ENCODE measurements at places on chromosomes 6 and 20.

GRCh38 chr6:132959639-132960326 lies 145.4 kb downstream of the RPS12 start:
- DNase-seq, result no peak

DNA sequence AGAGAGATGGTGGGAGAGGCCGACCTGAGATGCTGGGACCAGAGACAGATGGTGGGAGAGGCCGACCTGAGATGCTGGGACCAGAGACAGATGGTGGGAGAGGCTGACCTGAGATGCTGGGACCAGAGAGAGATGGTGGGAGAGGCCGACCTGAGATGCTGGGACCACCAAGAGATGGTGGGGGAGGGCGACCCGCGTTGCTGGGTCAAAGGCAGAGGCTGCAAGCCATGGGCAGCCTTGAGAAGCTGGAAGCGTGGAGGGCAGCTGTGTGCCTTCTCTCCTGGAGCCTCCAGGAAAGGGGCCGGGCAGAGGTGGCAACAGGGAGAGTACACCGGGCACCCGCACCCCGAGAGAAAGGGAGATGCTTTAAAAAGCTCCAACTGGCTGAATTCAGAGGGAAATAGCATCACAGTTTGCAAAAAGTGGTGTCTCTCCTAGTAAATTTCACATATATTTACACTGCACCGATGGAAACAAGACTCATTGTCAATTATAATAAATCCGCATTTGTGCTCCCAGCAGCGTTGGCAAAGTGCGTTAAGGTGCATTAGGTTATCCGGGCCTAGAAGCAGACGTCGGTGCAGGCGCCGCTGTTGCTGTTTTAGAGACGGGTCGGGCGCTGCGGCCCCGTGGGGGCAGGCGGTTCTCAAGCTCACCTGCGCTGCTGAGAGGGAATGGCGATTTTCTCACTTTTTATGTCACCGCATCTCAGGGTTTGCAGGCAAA lies 132.4 kb downstream of the DLL1 start:
- DNase-seq, result no peak

DNA sequence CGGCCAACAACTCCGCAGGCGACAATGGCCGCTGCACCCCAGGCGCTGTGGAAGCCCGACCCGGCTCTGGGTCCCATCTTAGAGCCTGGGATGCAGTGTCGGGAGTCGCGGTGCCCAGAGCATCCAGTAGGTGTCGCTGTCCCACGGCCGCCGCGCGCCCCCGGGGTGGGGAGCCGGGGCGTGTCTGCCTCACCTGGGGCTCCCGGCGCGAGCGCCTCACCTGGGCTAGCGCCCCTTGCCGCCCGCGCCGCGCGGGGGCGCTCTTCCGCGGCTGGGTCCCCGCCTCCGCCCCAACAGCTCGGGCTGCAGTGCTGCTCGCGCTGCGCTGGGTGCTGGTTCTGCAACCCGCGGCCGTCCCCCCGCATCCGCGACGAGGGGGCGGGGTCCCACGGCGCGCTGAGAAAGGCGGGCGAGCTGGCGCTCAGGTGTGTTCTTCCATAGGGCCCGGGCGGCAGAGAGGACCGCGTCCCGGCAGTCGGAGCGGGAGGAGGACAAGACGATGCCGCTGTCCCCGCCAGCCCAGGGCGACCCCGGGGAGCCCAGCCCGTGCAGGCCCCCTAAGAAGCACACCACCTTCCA lies at the start of gene CRYBG1:
Gene CRYBG1 (plus strand): TSS at position 308 of the 579 bp plus-strand sequence. CDS start 192 bp downstream, at position 500.
- DNase-seq, result peak; percentile 84

DNA sequence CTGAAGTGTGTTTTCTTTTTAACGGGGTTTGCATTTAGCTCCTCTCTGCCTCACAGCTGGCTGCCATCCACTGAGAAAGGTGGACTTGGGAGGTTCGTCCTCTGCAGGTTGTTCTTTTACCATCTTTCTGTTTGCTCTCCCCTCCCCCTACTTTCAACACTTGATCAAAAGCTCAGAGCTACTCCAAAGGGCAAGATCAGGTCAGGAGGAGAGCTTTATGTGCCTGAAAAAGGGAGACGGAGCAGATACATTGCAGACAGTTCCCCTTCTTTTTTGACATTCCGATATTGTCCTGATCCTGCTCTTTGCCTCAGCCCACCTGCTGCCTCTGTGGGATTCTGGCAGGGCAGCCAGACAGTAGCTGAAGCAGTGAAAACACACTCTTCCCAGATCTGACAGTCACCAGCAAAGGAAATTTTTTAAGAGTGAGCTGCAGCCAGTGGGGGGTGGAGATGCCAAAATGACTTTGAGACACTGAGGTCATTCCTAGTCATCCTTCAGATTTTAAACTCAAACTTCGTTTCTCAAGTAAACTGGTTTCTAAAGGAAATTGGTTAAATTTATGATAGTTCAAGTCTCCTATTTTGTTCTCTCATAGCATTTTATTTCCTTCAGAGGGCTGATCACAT lies 26.5 kb downstream of the SMLR1 start:
- DNase-seq, result peak; percentile 79

DNA sequence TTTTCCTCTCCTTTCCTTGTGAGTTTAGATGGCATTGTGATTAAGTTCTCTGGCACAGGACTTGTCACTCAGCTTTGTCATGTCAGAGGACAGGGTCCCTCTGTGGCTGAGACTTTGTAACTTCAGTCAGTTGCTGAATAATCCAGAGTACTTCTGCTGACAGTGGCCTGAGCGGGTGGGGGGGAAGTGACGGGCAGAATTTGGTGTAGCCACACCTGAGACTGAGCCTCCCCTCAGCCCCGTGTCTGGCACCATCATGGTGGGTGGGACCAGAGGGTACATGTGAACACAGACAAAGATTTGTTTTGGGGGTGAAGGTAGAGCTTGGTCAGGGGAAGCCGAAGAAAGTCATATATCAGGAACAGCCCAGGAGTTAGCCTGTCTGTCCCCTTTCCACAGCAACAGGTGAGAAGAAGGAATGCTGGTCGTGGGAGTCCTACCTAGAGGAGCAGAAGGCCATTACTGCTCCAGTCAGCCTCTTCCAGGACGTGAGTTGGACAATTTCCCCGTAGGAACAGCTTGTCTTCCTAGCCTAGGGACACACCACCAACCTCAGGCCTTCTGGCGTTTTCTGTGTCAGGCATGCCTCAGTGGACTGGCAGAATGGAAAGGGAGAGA lies 20.9 kb downstream of the L3MBTL1 start:
- no peak for DNase-seq

DNA sequence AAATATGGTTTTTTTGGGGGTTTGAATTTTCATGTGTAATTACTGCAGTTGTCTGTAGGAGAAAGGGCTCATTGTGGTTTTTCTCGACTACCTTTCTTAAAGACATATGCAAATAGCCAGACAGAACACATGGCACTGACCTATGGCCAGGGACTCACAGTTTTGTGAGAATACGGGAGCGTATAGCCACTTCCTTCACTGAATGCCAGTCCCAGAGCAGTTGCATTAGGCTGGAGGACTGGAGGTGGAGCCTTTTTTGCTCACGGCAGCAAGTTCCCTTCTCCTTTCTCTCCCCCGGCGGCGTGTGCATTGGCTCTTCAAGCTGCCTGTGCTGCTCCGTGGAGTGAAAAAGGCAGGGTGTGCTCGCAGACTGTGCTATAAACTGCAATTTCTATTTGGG lies 114.9 kb downstream of the AKAP7 start:
- DNase-seq, result peak; percentile 66

- DNase-seq, result no peak
Measured at GRCh38 chr20:50551288-50551687, 41.1 kb downstream of the PTPN1 start.

GRCh38 chr20:20412750-20413149 lies 44.8 kb downstream of the INSM1 start:
- DNase-seq, result no peak

- no peak for DNase-seq
Measured at GRCh38 chr20:48701702-48702101, 126.1 kb downstream of the PREX1 start.

DNA sequence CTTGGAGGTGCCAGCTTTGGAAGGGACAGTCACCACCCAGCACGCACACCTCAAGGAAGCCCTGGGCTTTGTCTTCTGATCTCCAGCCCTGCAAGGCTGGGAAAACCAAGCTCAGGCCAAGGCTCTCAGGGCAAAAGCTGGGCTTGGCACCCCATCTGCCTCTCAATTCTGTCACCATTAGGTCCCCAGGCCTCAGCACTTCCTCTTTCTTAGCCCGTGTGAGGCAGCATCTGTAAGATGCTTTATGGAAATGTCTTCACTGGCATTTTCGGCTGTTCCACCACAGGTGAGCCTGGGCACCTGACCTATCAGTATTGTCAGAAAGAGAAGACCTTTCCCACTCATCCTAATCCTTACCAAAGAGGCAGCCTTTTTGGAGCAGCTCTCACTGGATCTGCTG lies 24.6 kb downstream of the GMEB2 start:
- no peak for DNase-seq

DNA sequence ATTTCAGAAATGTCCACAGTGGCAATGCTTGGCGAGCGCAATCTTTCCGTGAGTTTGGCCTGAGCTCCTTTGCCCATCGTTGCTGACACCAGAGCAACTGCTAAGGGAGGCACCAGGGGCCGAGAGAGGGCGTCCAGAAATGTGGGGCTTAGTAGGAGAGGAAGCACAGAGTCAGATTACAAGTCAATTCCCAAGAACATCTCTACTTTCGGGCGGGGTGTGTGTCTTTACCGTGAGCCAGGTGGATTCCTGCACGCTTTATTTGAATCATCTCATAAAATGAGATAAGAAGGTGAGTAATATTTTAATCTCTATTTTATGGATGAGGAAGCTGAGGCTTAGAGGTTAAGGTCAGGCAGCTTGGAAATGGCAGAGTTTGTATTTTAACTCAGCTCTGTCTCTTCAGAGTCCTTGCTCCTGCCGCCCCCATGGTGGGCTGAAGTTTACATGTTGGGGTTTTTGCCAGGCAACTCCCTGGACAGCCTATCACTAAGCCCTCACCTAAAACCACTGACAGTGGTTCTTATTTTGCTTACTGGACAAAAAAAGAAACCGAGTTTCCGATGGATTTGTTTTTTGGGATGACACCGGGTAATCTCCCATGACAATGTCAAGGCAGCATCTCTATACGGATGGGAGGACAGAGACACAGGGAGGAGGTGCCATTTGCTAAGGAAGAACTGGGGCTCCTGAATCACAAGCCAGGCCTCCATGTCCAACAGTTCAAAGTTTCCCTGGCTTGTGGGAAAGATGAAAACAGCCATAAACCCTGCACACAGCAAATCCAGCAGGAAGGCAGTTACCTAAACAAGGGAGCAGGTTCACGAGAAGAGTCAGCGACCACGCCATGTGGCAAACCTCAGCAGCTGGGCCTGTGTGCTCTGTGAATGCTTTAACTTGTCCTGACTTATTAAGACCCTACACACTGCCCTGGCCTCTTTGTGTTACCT lies 112.6 kb upstream of the SLC24A3 start:
- no peak for DNase-seq

GRCh38 chr6:72140795-72141194 lies 254.4 kb downstream of the RIMS1 start:
- no peak for DNase-seq

- no peak for DNase-seq
Measured at GRCh38 chr6:91094341-91094740, 507.5 kb upstream of the MAP3K7 start.

Measured in AG20443 (cell line).